ENCODE measurements at places on chromosomes 13 and 19. TPM values are rescaled to one million over a fixed set of nuclear protein-coding genes. Genes with fewer than 3 reads are reported as not detected.

GRCh38 chr13:44459674-44460073 lies 86.0 kb downstream of the SERP2 start:
- no peak for DNase-seq

DNA sequence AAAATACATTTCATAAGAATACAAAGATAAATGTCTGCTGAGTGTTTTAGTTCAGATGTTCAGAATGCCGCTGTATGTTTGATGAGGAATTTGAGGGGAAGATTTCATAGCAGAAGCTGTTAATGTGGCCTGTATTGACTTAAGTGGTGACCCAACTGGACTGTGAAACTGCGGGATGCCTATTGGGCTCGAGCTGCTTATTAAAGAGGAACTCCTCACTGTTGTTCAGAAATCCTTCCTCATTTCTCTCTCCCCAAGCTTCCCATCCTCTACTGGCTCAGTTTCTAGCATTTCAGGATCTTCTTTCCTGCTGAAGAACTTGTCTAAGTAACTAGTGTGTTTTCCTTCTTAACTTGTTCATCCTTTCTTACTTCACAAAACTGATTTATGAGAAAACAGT lies 20.4 kb downstream of the DGKH start:
- DNase-seq, result no peak

GRCh38 chr13:38850868-38851626 lies 139.6 kb downstream of the STOML3 start:
- no peak for DNase-seq

DNA sequence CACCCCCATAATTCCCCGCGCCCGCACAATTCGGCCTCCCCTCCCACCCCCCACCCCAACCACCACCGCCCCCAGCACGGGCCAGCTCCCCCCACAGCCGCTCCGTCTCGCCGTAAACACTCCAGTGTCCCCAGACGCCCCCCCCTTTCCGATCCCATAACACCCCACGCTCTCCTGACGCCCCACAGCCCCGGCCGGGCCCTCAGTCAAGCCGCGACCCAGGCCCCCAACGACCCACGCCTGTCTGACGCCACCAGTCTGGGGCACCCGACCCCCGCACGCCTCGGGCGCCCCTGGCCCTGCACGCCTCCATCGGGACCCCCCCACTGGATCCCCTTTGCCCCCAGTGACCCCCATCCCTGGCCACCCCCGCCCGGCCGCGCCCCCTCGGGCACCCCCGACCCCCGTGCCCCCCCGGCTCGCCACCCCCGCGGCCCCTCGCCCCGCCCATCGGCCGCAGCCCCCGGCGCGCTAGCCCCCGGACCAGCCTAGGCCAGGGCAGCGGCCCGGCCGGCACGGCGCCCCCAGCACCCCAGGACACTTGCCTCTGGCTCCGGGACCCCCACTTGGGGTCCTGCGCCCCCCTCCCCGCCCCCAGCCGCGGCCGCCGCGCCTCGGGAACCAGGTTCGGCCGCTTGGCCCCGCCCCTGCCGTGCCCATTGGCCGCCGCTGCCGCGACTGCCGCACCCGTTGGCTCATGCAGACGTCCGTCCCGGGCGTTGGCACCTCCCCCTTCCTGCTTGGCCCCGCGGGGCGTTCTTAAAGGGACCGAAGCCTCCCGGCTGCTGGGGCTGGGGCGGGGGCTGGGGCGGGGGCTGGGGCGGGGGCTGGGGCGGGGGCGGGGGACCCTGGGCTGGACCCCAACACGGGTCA lies at the start of gene FKBP8:
Gene FKBP8 (minus strand): TSS at position 633 of the 873 bp plus-strand sequence. CDS start 1,603 bp downstream, outside the sequence.
- DNase-seq, result peak; percentile 92

GRCh38 chr13:106986687-106987426 lies 418.9 kb upstream of the ARGLU1 start:
- DNase-seq, result no peak

DNA sequence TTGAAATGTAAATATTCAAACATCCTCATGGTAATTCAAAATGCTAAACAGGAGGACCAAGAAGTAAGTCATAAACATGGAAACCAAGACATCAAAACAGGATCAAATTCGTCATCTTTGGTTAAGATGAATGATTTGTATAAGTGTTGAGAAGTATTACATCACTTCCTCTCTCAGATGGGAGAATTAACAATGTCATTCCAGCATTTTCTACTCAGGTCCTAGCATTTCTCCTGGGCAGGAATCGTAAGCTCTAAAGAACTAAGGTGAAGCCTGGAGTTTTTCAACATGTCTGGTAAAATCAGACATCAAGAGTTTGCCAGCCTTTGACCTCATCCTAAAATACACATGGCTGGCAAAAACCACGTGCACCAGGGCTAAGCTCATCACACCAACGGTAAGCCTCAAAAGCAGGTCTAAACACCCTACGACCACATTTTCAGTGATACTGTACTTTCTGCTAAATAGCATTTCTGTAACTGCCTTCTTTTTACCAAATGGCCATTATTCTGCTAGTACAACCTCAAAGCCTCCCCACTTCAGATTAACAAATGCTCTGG lies 24.8 kb downstream of the RANBP3 start:
- DNase-seq, result no peak

DNA sequence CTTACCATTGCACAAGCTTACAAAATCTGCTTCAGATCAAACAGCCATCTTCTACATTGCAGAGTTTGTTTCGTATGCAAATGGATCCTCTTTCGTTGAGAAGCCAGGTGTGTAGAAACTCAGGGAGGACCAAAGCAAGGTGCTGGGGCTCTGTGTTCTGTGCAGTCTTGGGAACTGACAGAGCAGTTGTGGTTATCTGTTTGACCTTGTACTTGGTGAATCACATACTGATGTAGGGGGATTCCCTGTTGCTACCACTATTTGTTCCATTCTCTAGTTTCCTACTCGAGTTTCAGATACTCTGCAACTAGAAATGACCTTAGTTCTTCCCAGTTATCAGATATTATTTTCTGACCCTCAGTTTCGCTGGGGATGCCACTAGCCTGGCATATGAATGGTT lies 95.2 kb upstream of the CLDN10 start:
- DNase-seq, result no peak

GRCh38 chr13:99847318-99847750 lies 124.2 kb downstream of the ZIC5 start:
- DNase-seq, result no peak

DNA sequence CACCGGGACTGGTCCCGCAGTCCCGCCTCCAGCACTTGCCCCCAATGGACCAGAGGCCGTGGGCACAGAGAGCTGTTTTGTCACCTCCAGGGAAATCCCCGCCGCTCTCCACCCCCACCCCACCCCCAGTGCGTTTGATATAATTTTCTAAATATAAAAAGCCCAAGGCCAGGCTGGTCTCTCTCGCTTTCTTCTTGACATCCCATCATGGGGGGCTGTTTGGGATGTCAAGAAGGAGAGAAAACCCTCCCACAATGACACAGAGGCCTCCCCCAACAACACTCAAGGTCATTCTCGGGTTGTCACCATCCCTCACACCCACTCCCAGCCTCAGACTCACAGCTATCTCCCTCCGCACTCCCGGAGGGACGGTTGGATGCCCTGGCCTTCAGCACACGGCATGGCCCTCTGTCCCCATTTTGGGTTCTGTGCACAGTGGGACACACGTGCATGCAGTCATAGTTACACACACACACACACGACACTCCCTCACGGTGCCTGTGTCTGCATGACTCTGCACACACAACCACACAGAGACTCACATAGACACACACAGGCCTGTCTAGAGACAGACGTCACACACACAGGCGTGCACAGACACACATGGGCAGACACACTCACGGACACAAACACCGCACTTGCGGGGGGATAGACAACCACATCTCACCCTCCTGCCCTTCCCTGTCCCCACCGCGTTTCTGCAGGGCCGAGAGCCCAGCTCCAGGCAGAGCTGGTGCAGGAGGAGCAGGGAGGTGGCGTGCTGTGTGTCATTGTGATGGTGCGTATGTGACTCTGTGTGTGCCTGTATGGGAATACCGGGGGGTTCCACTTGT lies 4.8 kb upstream of the NFIC start:
- no peak for DNase-seq

BST2 gene
- 131 TPM for total RNA-seq

GRCh38 chr13:114313061-114313860 lies 1.0 kb upstream of the CHAMP1 start:
- no peak for DNase-seq

- no peak for DNase-seq
Observed at GRCh38 chr13:75334634-75335447, 147.1 kb downstream of the TBC1D4 start.

GRCh38 chr19:43660971-43661360 lies 9.0 kb downstream of the PLAUR start:
- DNase-seq, result no peak

GRCh38 chr13:70604448-70604847 lies 496.2 kb upstream of the KLHL1 start:
- DNase-seq, result no peak

GRCh38 chr19:38340927-38341326 lies 5.3 kb downstream of the CATSPERG start:
- no peak for DNase-seq

DNA sequence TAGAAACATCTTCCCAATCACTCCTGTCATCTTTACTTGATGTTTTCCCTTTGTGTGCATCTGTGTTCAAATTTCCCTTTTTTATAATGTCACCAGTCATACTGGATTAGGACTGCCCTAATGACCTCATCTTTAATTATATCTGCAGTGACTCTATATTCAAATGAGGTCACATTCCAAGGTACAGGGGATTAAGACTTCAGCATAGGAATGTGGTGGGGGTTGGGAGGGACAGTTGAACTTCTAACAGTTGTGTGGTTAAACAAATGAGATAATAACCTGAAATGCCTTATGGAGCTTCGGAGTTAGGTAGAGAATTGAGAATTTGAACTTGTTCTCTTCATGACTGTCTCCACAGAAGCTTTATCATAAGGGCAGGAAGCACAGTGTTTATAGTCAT lies 23.0 kb downstream of the PAN3 start:
- DNase-seq, result no peak

GRCh38 chr13:76871432-76871831 lies 14.8 kb downstream of the KCTD12 start:
- no peak for DNase-seq

DNA sequence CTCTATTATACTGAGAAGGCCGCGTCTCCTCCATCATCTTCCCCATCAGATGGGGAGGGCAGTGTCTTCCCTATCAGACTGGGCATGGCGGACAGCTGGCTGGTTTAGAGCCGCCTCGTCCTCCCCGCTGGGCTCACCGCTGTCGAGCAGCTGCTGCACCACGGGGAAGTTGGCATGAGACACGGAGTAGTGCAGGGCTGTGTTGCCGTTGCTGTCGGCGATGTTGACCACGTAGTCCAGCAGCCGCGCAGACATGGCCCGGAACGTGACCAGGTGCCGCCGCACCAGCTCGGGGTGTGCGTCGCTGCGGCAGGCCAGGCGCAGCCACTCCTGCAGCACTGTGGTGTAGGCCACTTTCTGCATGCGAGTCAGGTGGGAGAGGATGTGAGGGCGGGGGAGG lies 18.8 kb upstream of the SPC24 start:
- no peak for DNase-seq

IL4I1 gene
- total RNA-seq, result 0.48 TPM

GRCh38 chr13:114088234-114088633 lies 44.2 kb downstream of the RASA3 start:
- DNase-seq, result no peak

CLEC4G gene
- 3.7 TPM for total RNA-seq

VSIG10L gene
- total RNA-seq, result 1.8 TPM

- DNase-seq, result no peak
Observed at GRCh38 chr19:49190781-49191180, 33.2 kb downstream of the TRPM4 start.

DNA sequence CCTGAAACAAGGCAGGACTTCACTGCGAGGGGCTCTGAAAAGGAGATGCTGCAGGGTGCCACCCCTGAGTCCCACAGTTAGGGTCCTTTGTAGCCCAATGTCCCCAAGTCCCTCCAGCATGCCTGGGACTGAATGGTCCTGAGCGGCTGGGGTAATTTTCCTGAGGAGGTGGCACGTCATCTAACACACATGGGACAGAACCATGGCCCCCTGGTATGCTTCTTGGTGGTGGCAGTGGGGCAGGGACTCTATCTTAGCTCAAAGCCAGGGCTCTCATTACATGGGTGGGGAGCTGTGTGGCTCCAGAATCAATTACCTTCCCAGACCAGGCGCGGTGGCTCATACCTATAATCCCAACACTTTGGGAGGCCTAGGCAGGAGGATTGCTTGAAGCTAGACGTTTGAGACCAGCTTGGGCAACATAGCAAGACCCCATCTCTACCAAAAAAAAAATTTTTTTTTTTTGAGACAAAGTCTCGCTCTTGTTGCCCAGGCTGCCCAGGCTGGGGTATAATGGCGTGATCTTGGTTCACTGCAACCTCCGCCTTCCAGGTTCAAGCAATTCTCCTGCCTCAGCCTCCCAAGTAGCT lies 7.9 kb upstream of the SLC7A9 start:
- no peak for DNase-seq

EBPL gene
- 80.1 TPM for total RNA-seq

GRCh38 chr19:39299404-39299803 lies 3.2 kb downstream of the IFNL1 start:
- DNase-seq, result no peak

LRRC63 gene
- total RNA-seq, result 0.33 TPM

DNA sequence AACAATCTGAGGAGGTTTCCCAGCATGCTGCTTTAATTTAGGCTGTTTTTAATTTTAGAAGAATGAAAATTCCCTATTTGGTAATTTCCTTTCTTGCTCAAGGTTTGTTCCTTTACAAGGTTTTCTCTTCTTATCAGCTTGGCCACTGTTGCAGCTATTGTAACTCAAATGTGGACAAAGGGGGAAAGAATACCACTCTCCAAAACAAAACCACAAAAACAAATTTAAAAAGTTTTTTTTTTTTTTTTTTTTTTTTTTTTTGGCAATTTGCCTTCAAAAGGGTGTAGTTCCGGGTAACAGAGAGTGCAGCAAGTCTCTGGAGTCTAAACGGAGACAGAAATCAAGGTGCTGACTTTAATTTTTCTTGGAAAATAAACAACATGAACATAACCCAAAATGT lies 306.4 kb upstream of the ARGLU1 start:
- DNase-seq, result no peak

DNA sequence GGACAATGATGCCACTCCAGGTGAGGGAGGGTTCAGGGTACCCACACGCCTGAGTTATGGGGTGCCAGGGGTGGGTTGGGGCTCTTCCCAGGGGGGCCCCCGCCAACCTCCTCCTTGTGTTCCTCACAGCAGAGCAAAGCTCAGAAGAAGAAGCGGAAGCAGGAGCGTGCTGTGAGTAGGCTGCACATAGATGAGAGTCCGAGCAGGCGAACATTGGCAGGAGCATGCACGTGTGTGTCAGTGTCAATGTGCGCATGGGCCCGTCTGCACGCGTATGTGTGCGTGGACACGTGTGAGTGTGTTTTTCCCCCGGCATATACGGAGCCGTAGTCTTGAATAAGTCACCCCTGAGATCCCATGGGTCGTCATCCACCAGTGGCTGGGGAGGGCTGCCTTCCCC lies 12.4 kb upstream of the USE1 start:
- DNase-seq, result no peak

DNA sequence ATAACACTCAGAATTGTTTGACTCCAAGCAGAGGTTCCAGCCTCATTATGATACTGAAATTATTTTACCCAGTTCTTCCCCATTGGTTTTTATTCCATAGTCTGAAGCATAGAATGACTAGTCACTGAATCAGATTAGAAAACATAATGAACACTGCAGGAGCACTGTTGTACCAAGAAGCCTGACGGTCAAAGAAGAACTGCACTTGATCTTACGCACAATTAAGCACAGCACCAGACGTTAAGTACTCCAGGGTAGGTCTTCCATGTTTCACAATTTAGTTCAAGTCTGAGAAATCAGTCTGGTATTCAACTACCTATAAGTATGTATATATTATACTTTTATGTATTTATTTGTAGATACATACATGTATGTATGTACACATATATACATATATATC lies 973.5 kb upstream of the SPRY2 start:
- DNase-seq, result no peak
